ENCODE measurements at places on chromosomes 3 and 15.
A peak's percentile ranks its signal among the peaks of the same experiment; 100 is the strongest.

- DNase-seq = no peak
These were observed 894 bp upstream of the TM4SF4 start for GRCh38 chr3:149473357-149474249.

DNA sequence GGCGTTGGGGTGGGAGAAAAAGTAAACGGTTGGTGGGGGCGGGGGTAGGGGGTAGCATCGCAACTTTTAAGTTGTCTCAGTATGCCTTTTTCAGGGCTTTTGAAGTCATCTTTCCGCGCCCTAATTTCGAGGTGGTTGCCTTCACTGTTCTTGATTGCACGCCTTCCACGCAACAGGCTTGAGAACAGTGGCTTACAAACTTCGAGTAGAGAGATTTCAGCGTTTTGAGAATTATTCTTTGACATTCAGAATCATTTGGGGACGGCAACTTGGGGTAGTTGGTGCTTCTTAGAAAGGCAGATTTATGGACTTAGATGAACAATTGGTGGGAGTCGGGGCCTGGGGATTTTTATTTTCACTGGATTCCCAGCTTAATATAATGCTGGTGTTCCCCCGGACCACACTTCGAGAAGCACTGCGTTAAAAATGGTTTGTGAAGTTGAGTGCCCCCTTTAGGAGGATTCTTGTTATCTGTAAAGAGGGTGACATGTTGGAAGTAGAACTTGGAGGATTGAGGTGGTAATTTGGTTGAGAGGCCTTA is 880 bp downstream of the PPP4R2 start:
- peak; percentile 22 for DNase-seq

DNA sequence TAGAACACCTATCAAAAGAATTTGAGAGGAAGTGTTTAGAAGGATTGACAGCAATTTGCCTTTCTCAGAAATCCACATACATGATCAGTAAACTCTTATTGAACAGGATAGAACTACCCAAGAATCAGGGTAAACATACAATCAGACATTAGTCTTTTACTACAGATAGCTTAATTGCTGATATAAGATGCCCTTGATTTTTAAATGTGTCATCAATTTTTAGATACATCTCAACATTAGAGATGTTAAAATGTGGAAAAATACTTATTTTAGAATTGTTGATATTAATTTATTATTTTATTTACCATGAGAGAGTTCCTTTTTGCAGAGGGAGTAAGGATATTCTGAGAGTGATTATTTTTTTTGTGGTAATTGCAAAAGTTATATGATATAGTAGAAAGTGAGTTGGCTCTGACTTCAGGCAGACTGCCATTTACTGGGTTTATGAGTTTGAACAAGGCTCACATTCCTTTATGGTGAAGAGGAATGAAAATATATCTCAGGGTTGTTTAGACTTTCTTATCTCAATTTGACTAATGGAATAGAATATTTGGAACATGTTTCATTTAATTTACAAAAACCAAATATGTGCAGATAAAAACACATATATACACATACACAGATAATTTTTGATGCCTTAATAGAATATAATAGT is 302.8 kb upstream of the GOLIM4 start:
- DNase-seq = no peak

DNA sequence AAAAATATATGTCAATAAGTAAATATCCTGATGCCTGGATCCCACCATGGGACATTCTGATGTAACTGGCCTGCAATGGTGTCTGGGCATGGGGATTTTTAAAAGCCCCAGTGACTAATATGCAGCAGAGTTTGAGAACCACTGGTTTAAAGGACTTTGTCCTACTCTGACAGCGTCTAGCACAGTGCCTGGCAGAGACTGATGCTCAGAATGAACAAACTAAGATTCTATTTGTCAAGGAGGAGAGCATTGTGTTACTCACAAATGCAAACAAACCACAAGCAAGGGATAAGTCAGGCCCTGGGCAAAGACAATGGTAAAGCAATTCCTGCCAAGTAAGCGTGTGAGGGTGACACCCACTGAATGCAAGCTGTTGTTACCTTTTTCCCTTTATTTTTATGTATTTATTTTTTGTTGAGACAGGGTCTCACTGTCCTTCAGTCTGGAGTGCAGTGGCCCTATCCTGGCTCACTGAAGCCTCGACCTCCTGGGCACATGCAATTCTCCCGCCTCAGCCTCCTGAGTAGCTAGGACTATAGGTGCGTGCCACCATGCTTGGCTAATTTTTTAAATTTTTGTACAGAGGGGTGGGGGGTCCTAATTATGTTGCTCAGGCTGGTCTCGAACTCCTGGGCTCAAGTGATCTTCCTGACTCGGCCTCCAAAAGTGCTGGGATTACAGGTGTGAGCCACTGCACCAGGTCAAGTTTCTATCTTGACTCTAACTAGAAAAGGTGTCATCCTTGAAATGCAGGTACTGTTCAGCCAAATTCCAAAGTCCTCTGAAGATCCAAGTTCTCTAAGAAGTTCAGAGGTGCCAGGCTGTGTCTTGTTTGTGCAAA is 909 bp upstream of the GPD1L start:
- no peak for DNase-seq

- peak; percentile 52 for DNase-seq
These were observed 725.5 kb upstream of the ARRDC4 start for GRCh38 chr15:97234851-97235610.

GRCh38 chr15:90419738-90420406 is 31.8 kb downstream of the IQGAP1 start:
- DNase-seq = no peak

- DNase-seq = no peak
These were observed 748.8 kb upstream of the CCDC54 start for GRCh38 chr3:106628407-106628806.

GRCh38 chr3:72475258-72476138 is 372.7 kb downstream of the SHQ1 start:
- DNase-seq = no peak

DNA sequence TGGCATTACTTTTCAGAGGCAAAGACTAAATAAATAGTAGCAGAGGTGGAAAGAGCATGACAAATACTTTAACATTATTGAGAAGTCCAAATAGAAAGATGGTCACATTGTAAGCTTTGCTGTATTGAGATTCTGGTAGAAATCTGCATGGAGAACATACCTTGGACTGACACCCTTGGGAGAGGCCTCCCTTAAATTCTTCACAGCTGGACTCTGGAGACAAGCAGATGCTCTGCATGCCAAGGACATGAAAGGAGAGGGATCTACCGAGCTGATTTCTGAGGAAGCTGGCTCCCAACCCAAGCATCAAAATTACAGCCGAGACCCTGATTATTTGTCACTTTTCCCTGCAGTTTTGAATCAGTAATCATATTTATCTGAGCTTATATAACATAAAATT is 212.5 kb upstream of the COL8A1 start:
- DNase-seq = no peak

GRCh38 chr3:122687298-122687697 is 6.7 kb downstream of the PARP14 start:
- no peak for DNase-seq

DNA sequence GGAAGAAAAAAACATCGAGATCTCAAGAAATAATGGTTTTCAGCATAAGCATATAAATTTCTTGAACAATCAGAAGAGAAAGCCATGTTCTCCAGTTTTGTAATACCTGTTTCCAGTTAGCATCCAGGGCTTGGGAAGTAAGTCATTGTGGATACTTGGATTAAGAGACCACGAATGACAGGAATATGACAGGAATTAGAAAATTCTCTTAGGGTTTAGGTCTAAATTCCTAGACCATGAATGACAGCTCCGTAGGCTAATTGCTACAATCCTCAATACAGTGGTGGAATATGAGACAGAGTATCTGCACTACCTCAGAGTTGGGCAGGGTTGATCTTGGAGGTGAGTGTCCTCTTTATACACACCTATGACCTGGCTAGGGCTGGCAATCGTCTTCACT is 517.5 kb downstream of the NTRK3 start:
- no peak for DNase-seq

DNA sequence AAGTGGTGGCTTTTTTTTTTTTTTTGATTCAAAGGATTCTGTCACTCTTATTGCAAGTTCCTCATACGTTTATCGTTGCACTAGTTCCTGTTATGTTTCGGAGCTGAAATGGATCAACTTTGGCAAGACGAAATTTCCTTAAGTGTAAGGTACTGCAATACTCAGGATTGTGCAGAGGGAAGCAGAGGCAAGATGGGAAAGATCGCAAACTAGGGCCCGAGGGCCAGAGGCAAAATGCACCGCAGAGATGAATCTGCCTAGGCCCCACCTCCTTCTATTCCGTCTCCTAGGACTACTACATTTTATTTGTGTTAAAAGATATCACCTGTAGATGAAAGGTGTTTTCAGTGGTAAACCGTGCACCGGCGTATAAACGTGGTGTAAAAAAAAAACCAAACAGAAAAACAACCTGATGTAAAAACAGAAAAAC is 331 bp downstream of the RNU6-1 start:
- DNase-seq = peak; percentile 42

- no peak for DNase-seq
These were observed 17.8 kb downstream of the HERC1 start for GRCh38 chr15:63815796-63816533.

GRCh38 chr3:164401923-164402322 is 676.4 kb downstream of the SI start:
- no peak for DNase-seq

DNA sequence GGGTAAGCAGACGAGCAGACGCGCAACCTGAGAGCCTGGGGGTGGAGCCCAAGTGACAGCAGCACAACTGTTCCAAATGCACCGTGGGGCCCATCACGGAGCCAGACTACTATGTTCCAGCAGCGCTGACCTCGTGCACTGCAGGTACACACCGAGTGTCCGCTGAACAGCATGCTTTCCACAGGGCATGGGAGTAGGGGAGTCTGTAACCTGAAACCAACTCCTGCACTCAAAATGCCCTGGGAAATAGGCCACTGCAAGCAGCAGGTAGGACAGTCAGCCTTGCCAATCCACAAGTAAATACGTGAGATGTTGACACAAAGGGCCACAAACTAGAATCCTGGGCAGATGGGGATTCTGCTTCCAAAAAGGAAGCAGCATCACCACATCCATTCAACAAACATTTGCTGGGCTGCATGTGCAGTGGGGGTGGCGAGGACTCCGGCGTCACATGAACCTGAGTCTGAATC is 73.9 kb downstream of the TBC1D2B start:
- DNase-seq = peak; percentile 89

DNA sequence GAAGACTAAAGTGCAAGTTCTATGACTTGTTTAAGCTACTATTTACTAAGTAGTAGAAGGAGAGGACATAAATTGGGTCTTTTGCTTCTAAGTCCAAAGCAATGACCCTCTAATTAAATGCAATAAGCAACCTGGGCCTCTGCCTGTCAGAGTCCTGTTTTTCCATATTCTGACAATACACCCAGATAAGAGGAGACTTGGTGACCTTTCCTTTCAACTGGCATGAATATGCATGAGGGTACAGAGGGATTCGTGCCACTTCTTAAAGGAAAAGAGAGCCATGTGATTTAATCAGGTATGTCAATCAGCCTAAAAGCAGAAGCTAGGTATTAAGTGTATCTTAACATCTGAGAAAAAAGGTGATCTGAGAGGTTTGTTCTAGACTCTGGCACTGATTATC is 50.7 kb upstream of the FGF7 start:
- DNase-seq = no peak

DNA sequence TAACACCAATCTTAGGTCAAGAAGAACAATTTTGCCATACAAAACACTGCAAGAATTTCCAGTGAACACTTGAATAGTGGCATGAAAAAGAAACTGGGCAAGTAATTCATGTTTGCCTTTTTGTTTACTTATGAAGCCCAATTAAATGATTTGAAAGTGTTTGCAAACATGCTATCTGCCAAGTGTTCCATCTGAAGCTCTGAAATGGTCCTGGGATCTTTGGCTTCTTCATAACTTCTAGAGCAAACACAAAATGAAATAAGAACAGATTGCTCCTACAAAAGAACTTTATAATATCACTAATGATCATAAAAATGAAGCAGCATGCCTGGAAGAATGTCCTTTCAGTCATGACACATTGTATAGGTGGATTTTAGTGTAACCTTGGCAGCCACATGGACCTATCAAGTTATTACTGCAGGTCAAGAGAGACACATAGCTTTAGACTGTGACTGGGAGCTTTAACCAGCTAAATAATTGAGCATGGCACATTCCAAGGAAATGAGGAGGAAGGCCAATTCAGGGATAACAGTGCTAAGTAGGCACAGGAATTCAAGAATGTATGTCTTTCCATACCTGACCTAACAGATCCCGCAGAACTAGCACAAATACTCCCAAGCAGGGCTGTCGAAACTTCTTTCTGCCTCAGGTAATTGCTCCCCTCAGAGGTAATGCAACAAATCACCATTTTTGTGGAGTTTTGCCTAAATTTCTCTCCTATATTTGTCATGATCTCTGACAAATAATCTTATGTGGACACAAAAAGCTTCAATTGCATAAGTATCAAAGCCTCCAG is 144.6 kb downstream of the DUT start:
- no peak for DNase-seq

GRCh38 chr3:194661946-194662345 is 10.0 kb downstream of the LSG1 start:
- no peak for DNase-seq

- no peak for DNase-seq
These were observed 1.6 kb upstream of the SATB1 start for GRCh38 chr3:18426597-18427193.

GRCh38 chr3:108441071-108441507 is 69.3 kb downstream of the MYH15 start:
- no peak for DNase-seq

GRCh38 chr15:65414841-65415621 is 7.7 kb downstream of the IGDCC4 start:
- peak; percentile 86 for DNase-seq

DNA sequence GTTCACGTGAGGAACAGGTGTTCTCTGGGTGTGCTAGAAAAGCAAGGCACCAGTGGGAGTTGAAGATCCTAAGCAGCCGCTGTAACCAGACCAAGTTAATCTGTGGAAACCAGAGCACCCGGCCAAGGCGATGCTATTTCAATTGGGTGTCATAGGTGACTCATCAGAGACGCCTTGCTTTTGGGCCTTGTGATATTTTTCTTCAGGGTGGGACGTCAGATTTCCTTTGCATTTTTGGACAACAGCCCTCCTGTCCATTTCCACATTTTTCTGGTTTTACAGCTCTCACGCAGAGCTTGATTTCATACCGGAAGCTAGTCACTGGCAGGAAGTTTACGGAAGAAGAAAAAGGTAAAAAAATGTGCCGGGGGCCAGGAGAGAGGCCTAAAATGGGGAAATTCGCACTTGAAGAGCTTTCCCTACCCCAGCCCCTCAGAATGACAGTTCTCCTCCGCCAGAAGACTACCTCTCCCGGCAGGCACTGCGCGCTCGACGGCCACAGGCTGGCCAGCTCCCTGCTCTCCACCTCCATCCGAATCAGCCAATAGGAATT is 471 bp upstream of the KBTBD8 start:
- DNase-seq = no peak
